ENCODE measurements at places on chromosomes 11 and 22.
A peak's percentile ranks its signal among the peaks of the same experiment; 100 is the strongest.

- DNase-seq, result no peak
These were observed 42.5 kb downstream of the SOX6 start for GRCh38 chr11:16313846-16314245.

DNA sequence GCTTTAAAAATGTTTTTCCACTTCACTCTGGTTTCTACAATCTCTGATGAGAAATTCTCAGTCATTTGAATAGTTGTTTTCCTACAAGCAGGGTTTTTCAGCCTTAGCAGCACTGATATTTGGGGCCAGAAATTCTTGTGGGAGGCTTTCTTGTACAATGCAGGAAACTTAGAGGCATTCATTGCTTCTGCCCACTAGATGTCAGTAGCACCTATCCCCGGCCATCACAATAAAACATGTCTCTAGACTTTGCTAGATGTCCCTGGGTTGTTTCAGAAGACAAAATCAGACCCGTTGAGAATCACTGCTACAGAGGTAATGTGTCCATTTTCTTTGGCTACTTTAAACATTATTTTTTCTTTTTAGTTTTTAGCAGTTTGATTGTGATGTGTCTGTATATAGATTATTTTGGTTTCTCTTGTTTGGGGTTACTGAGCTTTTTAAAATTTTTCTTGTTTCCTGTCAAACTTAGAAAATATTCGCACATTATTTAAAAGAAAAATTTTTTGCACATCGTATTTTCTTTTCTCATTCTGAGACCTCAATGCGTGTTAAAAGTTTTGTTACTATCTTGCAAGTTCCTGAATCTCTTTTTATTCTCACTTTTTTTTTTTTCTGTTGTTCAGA is 60.8 kb upstream of the CCDC179 start:
- peak; percentile 32 for DNase-seq

- no peak for DNase-seq
These were observed 1114.1 kb downstream of the BRD1 start for GRCh38 chr22:48713272-48714205.

DNA sequence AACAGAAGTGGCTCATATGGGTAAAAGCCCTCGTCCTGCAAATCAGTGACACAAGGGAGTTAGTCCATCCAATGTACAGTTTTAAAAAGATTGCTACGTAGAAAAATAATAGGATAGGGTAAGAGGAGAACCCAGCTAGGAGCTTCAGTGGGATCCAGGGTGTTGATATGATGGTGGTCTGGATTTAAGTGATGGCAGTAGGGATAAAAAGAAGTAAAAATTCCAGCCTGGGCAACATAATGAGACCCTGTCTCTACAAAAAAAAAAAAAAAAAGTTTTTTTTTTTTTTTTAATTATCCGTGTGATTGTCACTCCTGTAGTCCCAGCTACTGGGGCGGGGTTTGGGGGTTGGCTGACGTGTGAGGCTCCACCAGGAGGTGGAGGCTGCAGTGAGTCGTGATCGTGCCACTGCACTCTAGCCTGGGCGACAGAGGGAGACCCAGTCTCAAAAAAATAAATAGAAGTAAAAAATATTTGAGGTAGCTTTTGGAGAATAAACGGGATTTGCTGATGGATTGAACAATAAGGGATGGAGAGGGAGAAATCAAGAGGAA is 7.0 kb upstream of the L3MBTL2 start:
- no peak for DNase-seq

DNA sequence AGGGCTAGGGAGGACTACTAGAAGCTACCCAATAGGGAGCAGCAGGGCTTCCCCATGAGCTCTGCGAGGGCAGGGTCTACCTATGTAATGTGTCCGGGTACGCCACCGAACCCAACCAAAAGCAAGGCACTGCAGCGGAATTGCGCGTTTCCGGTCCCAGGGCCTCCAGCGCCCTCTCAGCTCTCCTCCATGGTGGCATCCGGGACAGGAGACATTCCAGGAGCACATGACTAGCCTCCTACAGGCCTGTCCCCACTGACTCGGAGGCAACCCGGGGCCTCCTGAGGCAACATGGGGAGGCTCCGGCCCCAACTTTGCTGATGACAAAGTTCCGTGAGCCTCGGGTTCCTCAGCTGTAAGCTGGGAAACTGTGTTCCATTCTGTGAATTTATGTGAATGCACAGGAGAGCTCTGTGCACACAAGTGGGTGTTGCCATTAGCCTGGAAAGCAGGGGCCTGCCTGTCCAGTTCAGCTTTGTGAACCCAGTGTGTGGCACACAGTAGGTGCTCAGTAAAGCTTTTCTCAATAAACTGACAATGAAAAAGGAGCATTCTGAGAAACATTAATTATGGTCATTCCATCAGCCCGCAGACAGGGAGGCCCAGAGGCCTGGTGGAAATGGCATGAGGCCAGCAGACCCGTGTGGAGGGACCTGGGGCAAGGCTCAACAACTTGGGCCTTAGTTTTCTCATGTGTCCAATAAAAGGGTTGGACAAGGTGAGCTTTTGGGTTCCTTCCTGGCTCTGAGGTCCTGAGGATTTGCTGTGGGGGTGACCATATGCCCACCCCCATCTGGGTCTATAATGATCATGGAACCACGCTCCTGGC is 50.3 kb downstream of the CHRDL2 start:
- no peak for DNase-seq

DNA sequence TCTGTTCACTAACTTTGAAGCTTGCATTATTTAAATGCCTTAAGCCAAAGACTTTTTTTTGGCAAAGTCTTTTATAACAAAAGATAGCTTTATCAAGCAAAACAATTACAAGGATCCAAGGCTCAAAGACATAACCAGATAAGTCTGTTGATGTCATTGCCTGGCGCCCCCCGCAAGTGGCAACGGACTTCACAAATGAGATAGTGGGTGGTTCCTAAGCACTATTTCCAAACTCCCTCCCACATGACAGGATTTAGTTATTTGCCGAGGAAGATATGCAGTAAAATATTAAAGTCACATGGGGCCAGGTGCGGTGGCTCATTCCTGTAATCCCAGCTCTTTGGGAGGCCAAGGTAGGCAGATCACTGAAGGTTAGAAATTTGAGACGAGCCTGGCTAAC is 194.2 kb upstream of the DDI1 start:
- no peak for DNase-seq

DNA sequence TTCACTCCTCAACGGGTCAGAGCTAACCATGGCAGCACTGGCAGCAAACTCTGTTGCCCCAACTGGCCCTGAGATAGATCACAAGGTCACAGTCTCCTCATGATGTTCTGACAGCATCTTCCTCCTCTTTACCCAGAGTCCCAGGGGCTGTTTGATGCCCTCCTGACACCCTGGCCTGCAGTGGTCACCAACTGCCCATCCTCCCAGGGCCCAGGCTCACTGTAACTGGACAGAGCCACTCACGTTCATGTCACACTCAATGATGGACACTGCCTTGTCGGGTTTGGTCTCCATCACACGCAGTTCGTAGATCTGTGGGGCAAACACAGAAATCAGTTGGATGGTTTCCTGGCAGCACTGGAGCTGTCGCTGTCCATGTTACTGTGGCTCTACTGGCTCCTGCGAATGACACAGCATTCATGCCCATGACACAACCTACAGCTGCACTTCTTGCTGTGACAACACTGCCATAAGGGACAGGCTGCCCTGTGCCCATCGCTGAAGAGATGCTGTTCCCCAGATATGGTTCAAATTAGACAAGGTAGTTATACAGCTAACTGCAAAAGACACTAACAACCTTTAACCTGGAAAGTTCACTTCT is 10.4 kb upstream of the C22orf39 start:
- DNase-seq, result no peak

- DNase-seq, result no peak
These were observed 200.2 kb upstream of the SORL1-AS1 start for GRCh38 chr11:121652971-121653370.

DNA sequence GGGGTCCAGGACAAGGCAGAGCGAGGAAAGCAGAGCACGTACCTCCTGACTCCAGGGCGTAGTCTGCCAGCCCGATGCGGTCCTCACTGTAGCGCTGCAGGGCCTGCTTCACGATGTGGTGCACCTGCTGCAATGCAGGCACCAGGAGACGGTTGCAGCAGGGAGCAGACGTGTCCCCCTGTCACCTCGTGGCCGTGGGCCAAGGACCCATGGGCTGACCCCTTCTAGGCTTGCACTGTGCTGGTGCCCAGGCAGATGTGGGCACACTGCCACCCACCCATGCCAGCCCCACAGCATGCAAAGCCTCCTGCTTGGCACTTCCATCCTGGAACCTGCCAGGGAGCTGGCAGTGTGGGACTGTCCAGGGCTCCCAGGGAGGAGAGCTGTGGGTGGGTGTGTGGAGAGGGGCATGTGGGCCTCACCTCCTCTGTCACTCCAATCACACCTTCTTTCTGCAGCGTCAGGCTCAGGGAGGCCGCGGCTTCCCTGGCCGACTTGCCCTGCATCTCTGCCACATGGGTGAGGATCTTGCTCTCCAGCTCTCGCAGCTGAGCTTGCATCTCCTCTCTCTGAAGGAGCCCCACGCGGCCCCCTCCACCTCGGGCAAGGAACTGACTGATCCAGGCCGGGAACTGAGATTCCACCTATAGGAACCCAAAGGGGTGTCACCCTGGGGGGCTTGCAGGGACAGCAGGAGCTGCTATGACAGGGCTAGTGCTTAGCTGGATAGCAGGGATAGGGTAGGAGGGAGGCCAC is 16.3 kb downstream of the SUN2 start:
- no peak for DNase-seq

- no peak for DNase-seq
These were observed 22.6 kb downstream of the POU2AF3 start for GRCh38 chr11:111320728-111321568.

DNA sequence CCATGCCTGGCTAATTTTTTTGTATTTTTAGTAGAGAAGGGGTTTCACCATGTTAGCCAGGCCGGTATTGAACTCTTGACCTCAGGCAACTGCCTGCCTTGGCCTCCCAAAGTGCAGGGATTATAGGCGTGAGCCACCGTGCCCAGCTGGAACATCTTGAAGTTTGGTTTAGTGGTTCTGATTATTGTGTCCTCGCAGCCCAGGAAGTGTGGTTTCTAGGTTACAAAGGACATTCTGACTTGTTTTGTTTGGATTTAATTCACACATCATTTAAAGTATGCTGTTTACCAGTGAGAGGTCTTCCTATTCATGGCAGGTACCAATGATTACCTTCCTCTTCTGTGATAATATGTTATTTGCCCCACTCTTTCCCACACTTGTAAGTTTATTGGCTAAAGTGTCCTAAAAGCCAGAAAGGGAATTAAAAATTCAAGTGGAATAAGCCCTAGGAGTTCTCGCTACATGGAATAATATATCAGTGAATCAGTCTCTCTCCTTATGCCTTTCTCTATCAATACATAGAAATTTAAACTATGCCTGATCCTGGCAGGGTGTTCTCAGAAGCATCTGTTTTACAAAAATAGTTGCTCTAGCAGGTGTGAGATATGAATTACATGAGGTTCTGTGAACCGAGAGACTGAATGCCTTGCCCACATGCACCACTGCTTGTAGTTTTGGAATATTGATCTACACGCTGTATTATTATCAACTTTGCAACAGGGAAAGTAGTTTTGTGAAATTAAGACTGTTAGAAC is 263.1 kb downstream of the DDX10 start:
- DNase-seq, result no peak

- DNase-seq, result peak; percentile 67
These were observed 74.9 kb upstream of the HORMAD2 start for GRCh38 chr22:30005213-30005857.

- no peak for DNase-seq
These were observed 35.1 kb downstream of the TTC17 start for GRCh38 chr11:43393765-43394355.

- DNase-seq, result no peak
These were observed 1.4 kb upstream of the TAGLN start for GRCh38 chr11:117197516-117198456.

DNA sequence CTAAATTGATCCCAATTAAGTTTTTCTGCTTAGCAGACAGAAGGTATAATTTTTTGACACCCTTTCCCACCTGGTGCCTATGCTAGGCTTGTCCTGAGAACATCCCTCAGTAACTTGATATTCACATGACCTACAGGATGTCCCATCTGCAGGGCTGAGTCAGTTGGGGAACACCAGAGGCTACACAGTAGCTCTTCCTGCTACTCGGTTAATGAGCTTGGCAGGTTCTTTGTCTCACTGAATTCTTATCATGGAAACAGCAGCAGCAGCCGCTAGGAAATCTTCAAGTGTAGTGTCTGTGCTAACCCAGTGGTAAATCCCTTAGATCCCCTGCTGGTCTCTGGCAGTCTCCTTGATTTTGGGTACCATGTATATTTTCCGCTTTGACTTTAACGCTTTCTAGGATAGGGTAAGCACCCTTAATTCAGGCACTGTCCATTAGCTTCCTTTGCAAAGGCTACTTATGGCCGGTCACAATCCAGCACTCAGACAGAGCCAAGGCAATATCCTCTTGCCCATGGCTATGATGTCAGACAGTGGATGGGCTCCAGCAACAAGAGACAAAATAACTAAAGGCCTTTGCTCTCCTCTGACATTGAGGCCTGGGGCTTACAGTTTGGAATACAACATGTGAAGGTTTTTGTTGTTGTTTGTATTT is 8.5 kb downstream of the MRPL16 start:
- no peak for DNase-seq

DNA sequence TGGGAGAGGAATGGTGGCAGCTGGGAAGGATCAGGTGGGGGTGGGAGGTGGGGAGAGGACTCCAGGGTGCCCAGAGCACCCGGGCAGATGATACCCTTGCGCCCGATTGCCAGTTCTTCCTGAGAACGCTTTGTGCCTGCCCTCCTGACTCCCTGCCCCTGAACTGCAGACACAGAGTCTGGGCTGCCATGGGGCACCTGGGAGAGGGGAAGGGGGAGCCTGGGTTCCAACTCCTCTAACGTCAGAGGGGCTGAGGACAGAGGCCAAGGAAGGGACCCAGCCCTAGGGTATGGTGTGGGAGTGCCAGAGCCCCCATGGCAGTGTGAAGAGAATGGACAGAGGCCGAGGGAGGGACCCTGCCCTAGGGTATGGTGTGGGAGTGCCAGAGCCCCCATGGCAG is 920 bp upstream of the KCNK7 start:
- DNase-seq, result no peak

- no peak for DNase-seq
These were observed 1.6 kb upstream of the RAB30 start for GRCh38 chr11:83073258-83073657.

- DNase-seq, result no peak
These were observed 40.6 kb downstream of the CADM1 start for GRCh38 chr11:115463606-115464005.

GRCh38 chr11:83456075-83456474 is 169.9 kb upstream of the CCDC90B start:
- no peak for DNase-seq

DNA sequence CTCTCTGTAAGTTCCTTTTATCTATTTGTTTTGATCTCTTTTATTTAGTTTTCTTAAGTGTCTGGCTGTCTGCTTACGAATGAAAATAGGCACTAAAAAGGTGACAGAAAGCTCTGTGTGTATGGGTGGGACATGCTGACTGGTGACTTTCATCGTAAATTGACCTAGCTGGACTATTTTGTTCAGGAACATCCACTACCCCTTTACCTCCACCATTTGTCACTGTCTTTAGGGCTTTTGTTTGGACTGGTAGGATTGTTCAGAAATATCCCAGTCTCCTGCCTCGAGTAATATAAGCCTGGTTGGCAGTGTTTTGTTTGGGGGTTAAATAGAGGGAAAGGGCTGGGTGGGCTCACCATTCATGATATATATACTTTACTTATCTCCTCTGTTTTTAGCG is 20.9 kb downstream of the EMSY start:
- no peak for DNase-seq

All from HFF-Myc (cell line).